ENCODE measurements at places on chromosomes 6 and 20. TPM values are rescaled to one million over a fixed set of nuclear protein-coding genes. Genes with fewer than 3 reads are reported as not detected.

Gene TFAP2C
- total RNA-seq, result not detected

DNA sequence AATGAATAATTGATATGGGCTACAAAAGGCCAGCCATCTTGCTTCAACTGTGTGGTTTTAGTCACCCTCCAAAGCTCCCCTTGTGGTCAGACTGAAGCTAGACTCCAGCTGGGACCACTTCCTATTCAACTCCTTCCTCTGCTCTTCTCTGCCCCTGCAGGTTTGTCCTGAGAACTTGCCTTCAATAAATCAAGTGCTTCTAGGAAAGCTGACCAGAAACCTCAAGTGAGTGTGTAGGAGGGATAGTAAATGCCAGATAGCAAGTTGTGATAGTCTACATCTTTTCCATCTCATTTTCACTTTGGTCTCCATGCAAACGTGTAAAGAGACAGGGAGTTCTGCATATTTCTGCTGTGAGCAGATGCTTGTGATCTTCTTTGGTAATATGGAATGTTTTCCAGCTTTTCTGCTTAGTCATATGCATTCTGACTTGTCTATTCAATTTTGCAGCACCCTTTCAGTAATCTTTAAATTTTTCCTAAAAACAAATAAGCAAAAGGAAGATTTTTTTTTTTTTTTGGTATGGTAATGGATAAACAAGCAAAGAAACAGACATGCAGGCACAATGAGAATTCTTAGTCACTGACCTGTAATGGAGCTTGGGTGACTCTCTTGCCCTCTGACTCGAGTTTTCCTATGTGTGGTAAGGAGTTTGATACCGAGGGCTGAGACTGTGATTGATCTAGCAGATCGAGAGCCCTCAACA lies 201.3 kb upstream of the BTBD3 start:
- no peak overlapping the region for H3K27ac ChIP-seq
- no peak for DNase-seq
- H3K36me3 ChIP-seq, result no peaks in the 10 kb centered on the region
- H3K27me3 ChIP-seq, result no peaks in the 10 kb centered on the region
- no peak overlapping the region for H3K4me3 ChIP-seq
- peaks cover 4% of the 10 kb centered on the region for H3K4me1 ChIP-seq

- no peaks in the 10 kb centered on the region for H3K36me3 ChIP-seq
- no peak overlapping the region for H3K4me3 ChIP-seq
- H3K27me3 ChIP-seq, result no peaks in the 10 kb centered on the region
- H3K27ac ChIP-seq, result no peak overlapping the region
- H3K4me1 ChIP-seq, result no peaks in the 10 kb centered on the region
Measured at GRCh38 chr20:15319439-15319838, 982.0 kb upstream of the FLRT3 start.

DNA sequence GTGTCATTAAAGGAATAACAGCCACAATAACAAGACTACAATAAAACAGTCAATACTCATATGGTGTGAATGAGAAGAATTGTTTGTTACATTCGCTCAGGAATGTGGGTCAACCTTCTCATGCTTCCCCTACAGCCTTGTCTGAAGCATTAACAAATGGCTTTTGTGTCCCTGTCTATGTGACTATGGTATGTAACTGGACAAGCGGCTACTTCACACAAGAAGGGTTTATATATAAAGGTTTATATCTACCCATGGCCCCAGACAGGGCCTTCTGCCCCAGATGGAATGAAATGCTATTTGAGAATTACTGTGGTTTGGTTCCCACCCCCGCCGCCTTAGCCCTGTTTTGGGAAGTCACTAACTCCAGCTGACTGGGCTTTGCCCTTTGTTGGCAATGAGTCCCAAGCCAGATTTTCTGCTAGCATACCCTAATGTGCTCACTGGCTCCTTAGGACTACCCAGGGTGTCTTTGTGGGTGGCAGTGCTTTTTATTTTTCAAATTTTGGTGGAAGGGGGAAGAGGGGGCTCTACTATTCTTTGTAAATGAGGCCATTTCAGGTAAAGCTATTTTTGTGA lies 39.4 kb downstream of the TFAP2A start:
- no peak overlapping the region for H3K27ac ChIP-seq
- H3K4me1 ChIP-seq, result no peaks in the 10 kb centered on the region
- peaks cover 29% of the 10 kb centered on the region for H3K27me3 ChIP-seq
- no peaks in the 10 kb centered on the region for H3K36me3 ChIP-seq
- no peak for DNase-seq

- H3K27ac ChIP-seq, result peak overlapping the region; percentile 36
- H3K27me3 ChIP-seq, result peaks cover 15% of the 10 kb centered on the region
- H3K36me3 ChIP-seq, result no peaks in the 10 kb centered on the region
Measured at GRCh38 chr20:34983089-34983820, 27.6 kb downstream of the MYH7B start.

DNA sequence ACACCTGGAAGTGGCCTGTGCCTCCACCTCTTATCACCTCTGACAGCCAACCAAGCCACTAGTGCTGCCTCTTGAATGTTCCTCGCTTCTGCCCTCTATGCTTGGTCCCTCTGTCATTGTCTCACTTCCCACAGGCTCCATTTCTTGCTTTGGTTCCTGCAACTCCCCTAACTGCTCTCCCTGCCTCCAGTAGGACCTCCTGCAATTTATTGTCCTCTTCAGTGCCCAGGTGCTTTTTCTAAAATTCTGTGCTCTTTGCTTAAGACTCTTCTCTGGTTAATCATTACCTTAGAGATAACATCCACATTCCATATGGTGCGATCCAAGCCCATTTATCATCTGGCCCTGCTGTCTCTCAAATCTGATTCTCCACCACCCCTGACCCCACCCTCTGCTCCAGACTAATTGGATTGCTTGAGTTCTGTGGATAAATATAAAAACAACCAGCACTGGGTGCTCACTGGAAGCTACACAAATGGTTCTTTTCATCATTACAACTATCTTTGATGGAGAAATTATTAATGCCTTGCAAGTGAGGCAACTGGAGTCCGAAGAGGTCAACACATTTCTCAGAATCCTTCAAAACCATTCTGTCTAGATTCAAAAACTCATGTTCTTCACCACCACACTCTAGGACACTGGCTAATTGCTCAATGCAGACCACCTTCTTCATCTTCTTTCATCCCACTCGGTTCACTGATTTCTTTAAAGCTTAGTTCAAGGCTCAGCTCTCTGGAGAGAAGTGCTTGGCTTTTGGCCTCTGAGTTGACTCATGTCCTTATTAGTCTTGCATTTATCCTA lies 47.2 kb downstream of the FOXA2 start:
- no peak overlapping the region for H3K27ac ChIP-seq
- H3K4me3 ChIP-seq, result no peak overlapping the region
- no peaks in the 10 kb centered on the region for H3K4me1 ChIP-seq
- no peaks in the 10 kb centered on the region for H3K36me3 ChIP-seq
- H3K27me3 ChIP-seq, result no peaks in the 10 kb centered on the region
- DNase-seq, result no peak

Gene PRKN
- 2.5 TPM for total RNA-seq

- H3K4me3 ChIP-seq, result no peak overlapping the region
- DNase-seq, result no peak
- H3K4me1 ChIP-seq, result no peaks in the 10 kb centered on the region
- no peak overlapping the region for H3K27ac ChIP-seq
- H3K27me3 ChIP-seq, result peaks cover 56% of the 10 kb centered on the region
Measured at GRCh38 chr20:37630166-37630565, 63.7 kb upstream of the CTNNBL1 start.

Gene SNAI1
- total RNA-seq, result 1.3 TPM

DNA sequence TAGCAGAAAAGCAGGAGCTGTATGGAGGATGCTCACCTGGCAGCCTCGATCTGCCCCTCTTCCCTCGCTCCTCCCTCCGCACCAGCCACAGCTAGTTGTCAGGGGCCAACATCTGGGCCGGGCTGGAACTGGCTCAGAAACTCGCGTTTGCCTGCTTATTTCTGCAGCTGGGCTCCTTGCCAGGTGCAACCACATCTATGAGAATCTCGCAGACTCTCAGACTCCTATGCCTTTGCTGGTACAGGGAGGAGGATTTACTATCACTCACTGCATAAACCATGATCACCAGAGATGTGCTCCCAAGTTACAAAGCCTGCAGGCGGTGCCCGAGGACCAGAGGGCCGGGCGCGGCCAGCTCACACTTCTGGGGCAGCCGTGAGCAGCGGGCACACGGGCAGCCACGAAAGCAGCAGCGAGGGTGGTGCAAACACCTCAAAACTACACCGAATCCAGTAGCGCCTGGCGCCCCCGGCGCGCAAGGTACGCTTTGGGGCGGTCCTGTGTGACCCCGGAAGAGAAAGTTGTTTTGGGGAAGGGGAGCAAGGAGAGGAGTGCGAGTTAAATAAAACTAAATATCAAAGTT lies 577 bp upstream of the LRRC1 start:
- peak overlapping the region; percentile 98 for H3K4me3 ChIP-seq
- peak overlapping the region; percentile 38 for H3K27ac ChIP-seq
- peaks cover 45% of the 10 kb centered on the region for H3K27me3 ChIP-seq

- peak; percentile 50 for DNase-seq
- H3K4me3 ChIP-seq, result peak overlapping the region; percentile 96
- H3K27ac ChIP-seq, result peak overlapping the region; percentile 97
- peaks cover 61% of the 10 kb centered on the region for H3K4me1 ChIP-seq
- H3K36me3 ChIP-seq, result peaks cover 75% of the 10 kb centered on the region
Measured at GRCh38 chr20:31717478-31718201, 5.0 kb downstream of the BCL2L1 start.

GRCh38 chr6:154868143-154868594 lies 126.9 kb upstream of the TIAM2 start:
- no peaks in the 10 kb centered on the region for H3K27me3 ChIP-seq
- H3K27ac ChIP-seq, result no peak overlapping the region
- peaks cover 24% of the 10 kb centered on the region for H3K4me1 ChIP-seq
- no peak overlapping the region for H3K4me3 ChIP-seq

- no peaks in the 10 kb centered on the region for H3K27me3 ChIP-seq
- peaks cover 5% of the 10 kb centered on the region for H3K4me1 ChIP-seq
- no peak overlapping the region for H3K4me3 ChIP-seq
- H3K36me3 ChIP-seq, result peaks cover 18% of the 10 kb centered on the region
Measured at GRCh38 chr6:4896401-4896800, 107.4 kb downstream of the RPP40 start.

GRCh38 chr6:87483929-87484328 lies 11.2 kb downstream of the SLC35A1 start:
- H3K4me3 ChIP-seq, result no peak overlapping the region
- no peak overlapping the region for H3K27ac ChIP-seq
- H3K36me3 ChIP-seq, result peaks cover 5% of the 10 kb centered on the region
- DNase-seq, result peak; percentile 12

Gene ME1
- total RNA-seq, result 0.32 TPM

Gene CST5
- not detected for total RNA-seq

- H3K4me3 ChIP-seq, result peak overlapping the region; percentile 73
- H3K4me1 ChIP-seq, result peaks cover 10% of the 10 kb centered on the region
- DNase-seq, result peak; percentile 56
Measured at GRCh38 chr20:38152621-38153221, 12.3 kb downstream of the TGM2 start.

DNA sequence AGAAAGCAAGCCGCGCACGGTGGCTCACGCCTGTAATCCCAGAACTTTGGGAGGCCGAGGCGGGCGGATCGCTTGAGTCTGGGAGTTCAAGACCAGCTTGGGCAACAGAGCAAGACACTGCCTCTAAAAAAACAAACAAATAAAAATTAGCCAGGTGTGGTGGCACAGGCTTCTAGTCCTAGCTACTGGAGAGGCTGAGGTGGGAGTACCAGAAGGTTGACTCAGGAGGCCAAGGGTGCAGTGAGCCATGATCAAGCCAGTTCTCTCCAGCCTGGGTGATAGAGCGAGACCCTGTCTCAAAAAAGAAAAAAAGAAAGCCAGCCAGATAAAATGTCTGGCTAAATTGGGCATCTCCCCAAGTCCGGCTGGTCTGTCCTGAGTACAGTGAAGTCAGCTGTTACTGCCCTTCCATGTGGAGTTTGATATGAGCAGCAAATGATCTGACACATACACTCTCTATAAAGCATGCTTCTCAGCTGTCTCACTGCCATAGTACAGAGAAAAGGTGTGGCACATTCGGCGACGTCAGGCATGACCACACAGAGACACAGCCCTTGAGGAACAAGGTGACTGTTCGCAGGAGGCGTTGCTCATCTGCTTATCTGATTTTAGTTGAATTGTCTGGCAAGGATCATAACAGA lies 13.0 kb downstream of the CD83 start:
- H3K4me3 ChIP-seq, result no peak overlapping the region
- H3K27ac ChIP-seq, result no peak overlapping the region
- H3K36me3 ChIP-seq, result peaks cover 49% of the 10 kb centered on the region
- no peak for DNase-seq

DNA sequence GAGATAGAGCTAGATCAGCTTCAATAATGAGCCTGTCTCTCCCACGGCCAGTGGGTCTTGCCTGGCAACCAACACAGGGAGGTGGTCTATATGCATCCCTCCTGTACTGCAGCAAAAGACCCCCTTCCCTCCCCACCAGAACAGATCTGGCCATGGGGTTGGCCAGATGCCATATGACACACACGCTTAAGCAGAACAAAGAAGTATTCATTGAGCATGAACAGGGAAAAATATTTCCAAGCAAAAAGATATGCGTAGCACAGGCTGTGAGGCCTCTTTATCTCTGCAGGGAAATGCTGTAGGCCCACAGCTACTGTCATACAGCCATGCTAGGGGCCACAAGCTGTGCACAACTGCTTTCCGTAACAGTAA lies 73.4 kb upstream of the NRSN1 start:
- H3K36me3 ChIP-seq, result no peaks in the 10 kb centered on the region
- no peak overlapping the region for H3K4me3 ChIP-seq
- no peaks in the 10 kb centered on the region for H3K27me3 ChIP-seq

Gene ECT2L
- total RNA-seq, result not detected

DNA sequence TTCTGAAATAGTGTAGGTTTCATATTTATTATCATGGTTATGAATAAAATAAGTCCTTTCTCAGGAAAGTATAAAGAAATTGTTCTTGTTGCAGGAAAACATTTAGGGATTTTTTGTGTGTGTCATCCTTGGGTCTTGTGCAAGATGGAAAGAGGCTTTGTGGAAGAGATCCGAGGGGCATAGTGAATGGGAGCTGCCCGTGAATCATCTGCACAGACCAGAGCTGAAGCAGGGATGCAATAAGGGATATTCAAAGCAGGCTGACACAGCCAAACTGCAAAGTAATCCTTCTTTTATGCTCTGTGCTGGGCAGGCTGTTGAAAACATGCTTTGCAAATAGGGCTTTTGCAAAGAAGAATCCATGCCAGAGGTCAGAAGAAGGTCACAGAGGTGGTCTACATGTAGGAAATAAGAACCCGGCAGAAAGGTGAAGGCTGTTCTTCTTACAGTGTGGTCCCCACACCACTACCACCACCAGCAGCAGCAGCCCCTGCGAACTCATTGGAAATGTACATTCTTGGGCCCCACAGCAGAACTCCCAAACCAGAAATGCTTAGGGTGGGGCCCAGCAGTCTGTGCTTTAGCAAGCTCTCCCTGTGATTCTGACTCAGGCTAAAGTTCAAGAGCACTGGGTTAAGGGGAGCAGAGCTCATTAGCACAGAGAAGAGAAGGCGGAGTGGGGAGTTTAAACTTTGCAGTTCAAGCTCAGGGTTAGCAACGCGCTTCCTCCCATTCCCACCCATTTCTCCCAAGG lies 237.6 kb downstream of the QKI start:
- H3K36me3 ChIP-seq, result no peaks in the 10 kb centered on the region
- no peak for DNase-seq
- no peaks in the 10 kb centered on the region for H3K4me1 ChIP-seq
- H3K27ac ChIP-seq, result no peak overlapping the region
- H3K27me3 ChIP-seq, result peaks cover 16% of the 10 kb centered on the region
